Activated T-cell treated with anti-CD3 and anti-CD28 coated beads for 48 hours (primary cell): ENCODE measurements at places on chromosomes 11 and 22.

- no peak for DNase-seq
Measured at GRCh38 chr11:35747668-35748067, 85.1 kb downstream of the TRIM44 start.

DNA sequence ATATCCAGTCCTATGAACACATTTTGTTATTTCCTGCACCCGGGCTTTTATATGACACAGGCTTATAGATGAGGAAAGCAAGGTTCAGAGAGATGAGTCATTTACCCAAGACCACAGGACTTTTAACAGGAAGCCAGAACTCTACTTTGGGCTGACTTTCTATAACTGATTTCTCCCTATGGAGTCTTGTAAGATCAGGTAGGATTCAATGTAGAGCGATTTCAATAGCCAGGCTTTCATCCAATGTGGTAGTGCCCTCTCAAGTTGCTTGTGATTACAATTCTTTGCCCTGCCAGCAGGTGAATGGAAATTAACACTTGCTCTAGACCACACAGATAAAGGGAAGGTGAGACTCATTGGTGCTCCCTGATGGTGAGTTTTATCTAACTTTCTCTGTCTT is 378.3 kb downstream of the INSC start:
- DNase-seq = no peak

DNA sequence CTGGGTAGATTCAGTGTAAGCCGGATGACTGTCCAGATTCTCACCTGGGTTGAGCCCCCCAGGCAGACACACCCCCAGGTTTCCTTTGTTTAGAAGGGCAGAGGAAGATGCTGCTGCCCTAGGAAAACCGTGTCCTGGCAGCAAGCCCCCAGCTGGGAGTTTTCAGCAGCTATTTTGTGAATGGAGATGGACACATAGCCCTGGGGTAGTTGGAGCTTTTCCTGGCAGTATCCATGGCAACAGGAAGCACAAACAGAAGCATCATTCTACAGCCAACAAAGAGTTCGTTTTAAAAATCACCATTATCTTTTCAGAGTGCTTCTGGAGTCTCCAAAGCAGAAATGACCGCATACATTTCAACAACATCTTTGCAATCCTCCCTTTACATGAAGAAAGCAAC is 245.5 kb downstream of the BRD1 start:
- DNase-seq = no peak

DNA sequence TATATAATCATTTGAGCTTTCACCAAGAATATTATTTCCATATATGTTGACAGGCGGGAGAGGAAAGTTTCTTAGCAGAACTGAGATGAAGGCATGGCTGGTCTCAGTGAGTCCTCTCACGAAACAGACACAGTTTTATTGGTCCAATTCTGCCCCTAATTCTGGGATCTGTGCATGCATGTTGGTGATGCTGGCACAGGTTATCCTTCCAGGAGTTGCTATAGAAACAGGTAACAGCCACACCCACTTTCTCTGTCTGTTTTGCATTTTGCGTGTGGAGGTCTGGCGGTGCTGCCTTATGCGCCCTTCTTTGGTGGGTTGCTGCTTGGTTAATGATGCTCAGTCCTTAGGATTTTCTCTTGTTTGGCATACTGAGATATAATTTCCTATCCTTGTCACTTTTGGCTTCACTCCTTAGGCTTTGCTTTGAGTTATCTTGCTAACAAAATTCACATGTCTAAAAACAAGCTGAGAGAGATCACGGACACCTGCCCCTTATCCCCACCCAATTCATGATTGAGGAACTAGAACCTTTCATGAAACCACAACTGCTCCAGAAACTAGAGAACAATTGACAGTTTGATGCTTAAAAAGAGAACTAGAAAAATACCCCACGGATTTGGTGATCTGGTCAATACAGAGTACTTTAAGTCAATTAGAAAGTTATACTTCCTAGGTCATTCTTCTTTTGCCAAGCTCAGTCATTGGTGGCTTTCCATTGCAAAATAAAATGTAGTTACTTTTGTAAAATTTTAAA is 189.3 kb downstream of the FAT3 start:
- no peak for DNase-seq

- no peak for DNase-seq
Measured at GRCh38 chr11:86735451-86736290, 63.3 kb upstream of the ME3 start.

DNA sequence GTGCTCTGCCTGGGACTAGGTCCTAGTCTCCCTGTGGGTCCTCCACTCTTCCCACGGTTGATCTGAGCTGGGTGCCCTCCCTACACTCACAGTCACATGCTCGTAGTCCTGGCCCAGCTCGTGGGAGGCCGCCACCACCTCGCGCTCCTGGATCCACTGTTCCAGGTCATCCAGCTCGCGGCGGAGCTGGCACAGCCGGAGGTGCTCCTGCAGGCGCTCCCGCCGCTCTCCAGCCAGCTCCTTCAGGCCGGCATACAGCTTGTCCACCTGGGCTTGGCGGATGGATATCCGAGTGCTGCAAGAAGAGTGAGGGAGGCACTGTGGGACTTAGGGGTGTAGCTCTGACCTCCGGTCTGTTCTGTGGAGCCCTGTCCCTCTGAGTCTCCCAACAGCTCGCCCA is 14.8 kb upstream of the RBM4B start:
- no peak for DNase-seq

DNA sequence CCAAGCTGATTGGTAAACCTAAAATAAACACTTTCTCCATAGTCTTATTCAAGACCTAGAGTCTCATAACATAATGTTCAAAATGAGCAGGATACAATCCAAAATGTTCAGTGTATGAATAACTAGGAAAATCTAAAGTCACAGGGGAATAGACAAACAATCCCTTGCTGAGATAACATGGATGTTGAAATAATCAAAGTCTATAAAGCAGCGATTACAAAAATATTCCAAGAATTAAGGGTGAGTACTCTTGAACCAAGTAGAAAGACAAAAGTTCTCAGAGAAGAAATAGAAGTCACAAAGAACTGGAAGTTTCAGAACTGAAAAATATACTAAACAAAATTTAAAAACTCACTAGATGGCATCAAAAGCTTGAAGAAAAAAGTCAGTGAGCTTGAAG is 561.0 kb downstream of the INSC start:
- DNase-seq = no peak

GRCh38 chr11:102430158-102430836 is 22.3 kb downstream of the TMEM123 start:
- no peak for DNase-seq

DNA sequence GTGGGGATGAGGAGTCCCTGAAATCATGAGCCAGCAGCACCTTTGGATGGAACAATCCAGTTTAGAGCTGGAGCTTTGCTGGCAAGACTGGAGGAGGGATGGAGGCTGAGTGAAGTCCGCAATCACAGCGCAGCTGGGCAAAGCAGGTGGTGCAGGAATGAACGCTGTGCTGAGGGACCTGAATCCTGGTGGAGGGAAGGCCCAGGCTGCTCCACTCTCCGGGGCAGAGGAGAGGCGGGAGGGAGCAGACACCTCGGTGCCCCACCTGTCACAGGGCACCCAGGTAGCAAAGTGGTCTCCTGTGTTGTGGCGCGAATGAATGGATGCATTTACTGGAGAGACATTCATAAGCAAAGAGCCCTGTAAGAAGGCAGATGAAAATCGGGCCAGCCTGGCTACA is 124.8 kb upstream of the ANO1 start:
- no peak for DNase-seq

DNA sequence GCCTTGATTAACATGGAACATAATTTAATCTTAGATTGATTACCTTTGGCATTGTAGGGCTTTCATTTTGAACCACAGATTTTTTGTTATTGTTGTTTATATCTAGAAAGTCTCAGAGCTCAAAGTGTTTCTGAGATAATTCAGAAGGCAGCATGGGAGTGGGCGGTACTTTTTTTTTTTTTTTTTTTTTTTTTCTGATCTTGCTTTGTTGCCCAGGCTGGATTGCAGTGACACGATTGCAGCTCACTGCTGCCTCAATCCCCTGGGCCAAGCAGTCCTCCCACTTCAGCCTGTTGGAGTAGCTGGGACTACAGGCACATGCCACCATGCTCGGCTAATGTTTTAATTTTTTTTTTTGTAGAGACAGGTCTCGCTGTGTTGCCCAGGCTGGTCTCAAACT is 21.5 kb downstream of the CAT start:
- DNase-seq = no peak

GRCh38 chr11:88280673-88281316 is 56.7 kb downstream of the CTSC start:
- DNase-seq = no peak

GRCh38 chr11:66089067-66089466 is 19.0 kb downstream of the PACS1 start:
- no peak for DNase-seq

DNA sequence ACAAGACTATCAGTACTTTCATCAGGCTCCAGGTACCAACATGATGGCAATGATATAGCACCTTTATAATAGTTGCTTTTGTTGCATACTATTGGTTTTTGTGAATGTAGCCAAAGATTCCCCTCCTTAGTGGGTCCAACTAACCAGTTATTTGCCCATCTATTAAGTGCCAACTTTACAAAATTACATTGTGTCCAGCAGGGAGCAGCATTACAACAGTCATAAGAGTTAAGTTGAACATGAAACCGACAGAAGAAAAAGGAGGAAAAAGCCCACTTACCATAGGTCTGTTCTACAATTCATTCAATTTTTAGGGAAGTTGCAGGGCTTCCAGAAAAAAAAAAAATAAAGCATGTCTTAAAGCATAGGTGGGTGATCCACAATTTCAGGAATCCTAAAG is 21.6 kb downstream of the IMMP1L start:
- DNase-seq = no peak

GRCh38 chr22:30004101-30004500 is 76.2 kb upstream of the HORMAD2 start:
- no peak for DNase-seq

GRCh38 chr22:30680991-30681770 is 13.5 kb upstream of the OSBP2 start:
- DNase-seq = no peak

GRCh38 chr22:42171417-42171816 is 40.8 kb upstream of the CYP2D6 start:
- DNase-seq = no peak

DNA sequence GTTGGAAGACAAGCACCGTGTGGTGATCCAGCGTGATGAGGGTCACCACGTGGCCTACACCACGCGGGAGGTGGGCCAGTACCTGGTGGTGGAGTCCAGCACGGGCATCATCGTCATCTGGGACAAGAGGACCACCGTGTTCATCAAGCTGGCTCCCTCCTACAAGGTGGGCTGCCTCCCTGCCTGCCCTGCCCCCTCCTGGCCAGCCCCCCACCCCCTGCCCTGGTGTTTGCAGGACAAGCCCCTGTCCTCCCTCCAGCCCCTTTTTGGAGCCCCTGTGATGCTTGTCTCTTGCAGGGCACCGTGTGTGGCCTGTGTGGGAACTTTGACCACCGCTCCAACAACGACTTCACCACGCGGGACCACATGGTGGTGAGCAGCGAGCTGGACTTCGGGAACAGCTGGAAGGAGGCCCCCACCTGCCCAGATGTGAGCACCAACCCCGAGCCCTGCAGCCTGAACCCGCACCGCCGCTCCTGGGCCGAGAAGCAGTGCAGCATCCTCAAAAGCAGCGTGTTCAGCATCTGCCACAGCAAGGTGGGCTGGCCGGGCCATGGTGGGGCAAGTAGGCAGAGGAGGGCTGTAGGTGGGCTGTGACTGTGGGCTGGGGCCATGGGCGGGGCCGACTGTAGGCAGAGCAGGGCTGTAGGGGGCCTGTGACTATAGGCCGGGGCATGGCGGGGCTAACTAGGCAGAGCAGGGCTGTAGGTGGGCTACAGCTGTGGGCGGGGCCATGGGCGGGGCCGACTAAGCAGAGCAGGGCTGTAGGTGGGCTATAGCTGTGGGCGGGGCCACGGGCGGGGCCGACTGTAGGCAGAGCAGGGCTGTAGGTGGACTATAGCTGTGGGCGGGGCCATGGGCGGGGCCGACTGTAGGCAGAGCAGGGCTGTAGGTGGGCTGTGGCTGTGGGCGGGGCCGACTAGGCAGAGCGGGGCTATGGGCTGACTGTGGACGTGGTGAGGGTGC is 13.6 kb downstream of the MUC2 start:
- no peak for DNase-seq

- DNase-seq = no peak
Measured at GRCh38 chr11:91241226-91241625, 983.4 kb upstream of the FAT3 start.

- DNase-seq = no peak
Measured at GRCh38 chr22:36164621-36165020, 4.1 kb upstream of the APOL3 start.

DNA sequence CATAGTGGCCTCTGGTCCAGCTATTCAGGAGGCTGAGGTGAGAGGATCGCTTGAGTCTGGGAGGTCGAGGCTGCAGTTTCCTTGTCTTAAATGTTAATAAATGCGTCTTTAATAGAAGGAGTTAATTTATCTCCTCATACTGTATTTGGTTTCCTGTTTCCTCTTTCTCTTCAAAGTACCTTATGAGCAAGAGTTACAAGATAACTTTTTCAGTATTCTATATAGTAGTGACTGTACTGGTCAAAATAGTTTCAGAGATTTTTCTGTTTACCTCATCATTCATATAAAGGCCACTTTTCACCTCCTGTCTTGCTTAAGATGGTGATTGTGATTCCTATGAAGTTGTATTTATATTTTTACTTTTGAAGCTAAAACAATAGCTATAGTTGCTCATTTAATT is 50.9 kb downstream of the MCAM start:
- no peak for DNase-seq

GRCh38 chr22:46084943-46085827 is 65.1 kb upstream of the PPARA start:
- no peak for DNase-seq

DNA sequence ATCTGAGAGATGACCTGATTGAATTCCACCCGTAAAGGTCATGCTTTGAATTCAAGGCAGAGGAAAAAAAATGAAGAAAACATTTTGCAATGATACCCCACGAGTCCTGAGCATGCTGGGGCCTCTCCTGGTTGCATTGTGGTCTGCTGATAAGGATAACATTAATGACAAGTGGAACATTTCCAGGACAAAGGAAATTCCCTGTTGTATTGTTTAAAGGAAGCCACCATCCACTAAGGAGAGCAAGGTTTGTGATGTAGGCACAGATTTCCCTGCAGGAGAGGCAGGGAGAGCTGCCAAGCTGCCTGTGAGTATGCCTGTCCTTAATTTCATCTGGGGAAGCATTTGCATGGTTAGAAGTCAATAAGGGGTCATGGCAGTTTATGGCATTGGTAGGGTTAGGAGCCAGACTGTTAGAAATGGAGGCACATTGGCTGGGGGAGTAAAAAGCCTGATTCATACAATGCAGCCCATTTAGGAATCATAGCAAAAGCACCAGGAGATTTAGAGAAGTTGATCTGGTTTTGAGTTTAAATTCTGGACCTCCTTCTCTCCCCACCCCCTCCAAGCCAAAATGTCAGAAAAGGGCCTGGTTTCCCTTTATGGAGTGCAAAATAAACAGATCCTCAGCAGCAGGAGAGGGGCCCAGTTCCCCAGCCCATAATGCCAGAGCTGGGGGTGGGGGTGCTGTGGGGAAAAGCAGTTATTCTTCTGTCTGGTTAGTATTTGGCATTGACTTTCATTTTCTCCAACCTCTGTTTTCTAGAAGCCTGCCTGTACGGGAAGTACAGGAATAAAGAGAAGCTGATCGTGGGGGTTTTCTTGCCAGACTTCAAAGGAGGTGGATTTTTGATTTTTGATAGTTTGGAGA is 22.1 kb downstream of the FLI1 start:
- DNase-seq = no peak

- DNase-seq = no peak
Measured at GRCh38 chr11:10476927-10477689, 22.0 kb downstream of the AMPD3 start.
